Fibroblast of skin of scalp (primary cell): ENCODE measurements at places on chromosomes 16 and 17.

- DNase-seq, result peak; percentile 45
These were observed 295.4 kb upstream of the AXIN2 start for GRCh38 chr17:65856865-65857264.

- DNase-seq, result no peak
These were observed 381 bp upstream of the HSD11B2 start for GRCh38 chr16:67430504-67430976.

- no peak for DNase-seq
These were observed 21.7 kb upstream of the VWA3A start for GRCh38 chr16:22070361-22071330.

GRCh38 chr17:47301161-47301560, 22.6 kb upstream of the EFCAB13 start:
- no peak for DNase-seq

DNA sequence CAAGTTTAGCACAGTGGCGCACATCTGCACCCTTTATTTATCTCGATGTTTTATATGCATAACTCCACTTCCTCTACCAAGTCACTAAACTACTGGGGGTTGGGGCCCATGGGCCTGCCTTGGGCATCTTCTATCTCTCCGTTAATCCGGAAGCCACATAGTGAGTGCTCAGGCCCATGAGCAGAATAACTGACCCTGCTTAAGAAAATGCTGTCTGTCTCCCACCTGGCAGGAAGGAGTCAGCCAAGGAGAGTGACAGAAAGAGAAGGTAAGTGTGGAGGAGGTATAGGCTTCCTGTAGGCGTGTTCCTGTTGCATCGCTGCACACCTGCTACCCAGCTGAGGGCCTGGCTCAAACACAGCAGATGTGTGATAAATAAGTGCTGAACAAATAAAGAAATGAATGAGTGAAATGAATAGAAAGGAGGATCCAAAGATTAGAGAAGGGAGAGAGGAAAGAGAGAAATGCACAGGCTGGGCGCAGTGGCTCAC, 320.1 kb downstream of the SLC39A11 start:
- DNase-seq, result no peak

- DNase-seq, result peak; percentile 88
These were observed 29.9 kb upstream of the ARL4D start for GRCh38 chr17:43368740-43369506.

- no peak for DNase-seq
These were observed 18.9 kb downstream of the MSI2 start for GRCh38 chr17:57275071-57275764.

GRCh38 chr16:23505671-23506605, 4.4 kb downstream of the GGA2 start:
- no peak for DNase-seq

DNA sequence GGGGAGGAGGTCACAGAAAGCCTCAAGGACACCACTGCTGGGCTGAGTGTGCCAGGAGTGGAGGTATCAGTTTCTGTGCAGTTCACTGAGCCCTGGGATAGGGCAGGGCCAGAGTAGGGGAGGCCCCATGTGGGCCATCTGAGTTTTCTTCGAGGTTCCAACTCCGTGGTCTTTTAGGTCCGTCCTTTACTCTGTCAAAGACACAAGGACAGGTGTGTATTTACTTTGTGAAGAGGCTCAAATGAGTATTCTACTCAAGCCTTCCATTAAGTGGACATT, 59.5 kb downstream of the USP22 start:
- DNase-seq, result no peak

- peak; percentile 70 for DNase-seq
These were observed 74.6 kb downstream of the CMC2 start for GRCh38 chr16:80931801-80932707.

DNA sequence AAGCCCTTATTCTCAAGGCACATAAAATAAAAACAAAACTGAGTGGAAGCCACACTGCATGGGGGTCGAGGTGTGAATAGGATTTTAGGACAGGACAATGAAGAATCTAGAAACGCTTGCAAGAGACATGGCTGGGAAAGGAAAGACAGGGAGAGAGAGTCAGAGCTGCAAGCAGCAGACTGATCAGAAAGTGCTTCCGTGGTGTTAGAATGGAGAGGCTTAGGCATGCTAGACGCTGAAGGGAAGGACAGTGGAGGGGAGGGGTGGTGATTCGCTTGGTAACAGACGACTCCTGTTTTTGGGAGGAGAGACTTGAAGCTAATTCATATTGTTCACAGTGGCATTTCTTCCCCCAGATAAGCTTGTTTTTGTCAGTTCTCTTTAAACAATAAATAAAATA, 173.5 kb downstream of the AIPL1 start:
- no peak for DNase-seq

DNA sequence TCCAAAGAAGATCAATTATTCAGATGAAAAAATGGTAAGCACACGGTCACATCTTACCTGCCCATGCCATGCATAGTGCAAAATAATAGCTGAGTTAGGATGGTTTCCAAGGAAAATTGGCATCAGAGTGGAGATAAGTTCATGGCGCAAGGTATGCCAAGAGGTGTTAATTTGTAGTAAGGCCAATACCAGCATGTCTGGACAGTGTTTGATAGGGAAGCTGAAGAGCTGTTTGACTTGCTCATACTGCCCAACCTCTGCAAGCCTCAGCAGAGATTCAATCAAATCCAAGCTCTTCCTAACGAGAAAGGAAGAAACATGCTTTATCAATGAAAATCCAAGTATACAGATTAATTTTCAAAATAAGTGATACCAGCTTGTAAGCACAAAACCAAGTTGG, 51.0 kb downstream of the CNOT1 start:
- DNase-seq, result no peak

GRCh38 chr16:87580855-87581261, 21.4 kb upstream of the JPH3 start:
- peak; percentile 91 for DNase-seq

GRCh38 chr17:77636835-77637817, 321.4 kb upstream of the TNRC6C start:
- DNase-seq, result no peak

DNA sequence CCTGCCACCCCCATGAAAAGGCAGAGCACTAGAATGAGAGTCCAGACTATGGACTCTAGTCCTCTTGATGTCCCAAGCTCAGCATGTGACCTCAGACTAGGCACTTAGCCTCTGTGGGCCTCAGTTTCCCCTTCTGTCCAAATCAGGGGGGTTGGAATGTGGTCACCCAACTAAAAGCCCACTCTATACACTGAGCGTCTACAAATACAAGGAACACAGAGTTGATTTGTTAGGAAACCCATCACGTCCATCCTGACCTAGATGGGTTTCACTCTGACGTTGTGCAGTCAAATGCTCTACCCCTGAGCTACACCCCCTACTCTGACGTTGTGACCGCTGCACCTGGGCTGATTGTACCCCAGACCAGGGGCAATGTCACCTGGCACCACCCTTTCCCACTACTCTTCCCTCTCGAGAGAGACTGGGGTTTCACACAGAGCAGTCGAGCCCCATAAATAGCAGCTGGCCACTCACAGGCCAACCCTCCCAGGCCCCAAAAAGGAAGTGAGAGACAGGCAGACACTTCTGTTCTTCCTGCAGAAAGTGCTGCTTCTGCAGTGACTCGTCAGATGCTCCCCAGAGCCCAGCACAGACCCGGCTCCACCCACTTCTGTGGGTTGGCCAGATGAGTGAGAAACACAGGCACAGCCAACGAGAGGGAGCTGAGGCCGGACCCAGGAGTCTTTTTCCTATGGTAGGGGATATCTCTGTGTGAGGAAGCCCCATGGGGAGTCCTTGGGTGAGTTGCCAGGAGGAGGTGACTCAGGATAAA, 16.1 kb upstream of the TNFRSF13B start:
- DNase-seq, result peak; percentile 94

GRCh38 chr16:2037647-2038381, 9.8 kb downstream of the NTHL1 start:
- peak; percentile 85 for DNase-seq

- no peak for DNase-seq
These were observed 3.4 kb upstream of the C1QTNF8 start for GRCh38 chr16:1099189-1100083.

GRCh38 chr16:49889725-49890397, 33.9 kb upstream of the ZNF423 start:
- DNase-seq, result peak; percentile 32

DNA sequence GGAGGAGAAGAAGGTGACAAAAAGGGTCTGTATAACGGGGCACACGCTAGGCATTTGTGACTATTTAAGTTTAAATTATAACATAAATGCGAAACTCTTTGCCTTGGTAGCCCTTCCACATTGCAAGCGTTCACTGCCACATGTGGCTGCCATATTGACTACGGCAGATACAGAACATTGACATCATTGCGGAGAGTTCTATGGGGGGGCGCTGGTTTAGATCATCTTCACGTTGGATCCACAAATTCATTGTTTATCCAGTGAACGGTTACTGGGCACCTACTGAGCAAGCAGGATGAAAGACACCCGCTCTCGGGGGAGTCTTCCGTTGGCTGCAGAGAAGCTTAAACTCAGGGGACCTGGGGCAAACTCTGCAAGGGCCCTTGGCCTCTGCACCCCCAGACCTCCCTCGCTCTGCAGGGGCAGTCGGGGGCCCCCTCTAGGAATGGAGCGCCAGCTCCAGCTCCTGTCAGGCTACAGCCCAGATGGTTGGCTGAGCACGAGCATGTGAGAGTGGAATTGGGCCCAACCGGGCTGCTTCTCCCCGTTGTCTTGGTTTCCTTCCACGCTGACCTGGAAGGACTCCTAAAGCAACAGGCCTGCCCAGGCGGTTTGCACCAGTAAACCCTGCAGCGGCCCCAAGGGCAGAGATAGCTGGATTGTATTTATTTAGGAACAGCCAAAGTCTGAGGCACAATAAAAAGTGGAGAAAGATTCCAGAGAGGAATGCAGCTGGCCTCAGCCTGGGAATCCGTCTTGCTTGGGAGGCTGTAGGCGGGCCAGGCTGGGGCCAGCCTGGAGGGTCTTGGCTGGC, 172.2 kb downstream of the SEC14L1 start:
- DNase-seq, result peak; percentile 93

DNA sequence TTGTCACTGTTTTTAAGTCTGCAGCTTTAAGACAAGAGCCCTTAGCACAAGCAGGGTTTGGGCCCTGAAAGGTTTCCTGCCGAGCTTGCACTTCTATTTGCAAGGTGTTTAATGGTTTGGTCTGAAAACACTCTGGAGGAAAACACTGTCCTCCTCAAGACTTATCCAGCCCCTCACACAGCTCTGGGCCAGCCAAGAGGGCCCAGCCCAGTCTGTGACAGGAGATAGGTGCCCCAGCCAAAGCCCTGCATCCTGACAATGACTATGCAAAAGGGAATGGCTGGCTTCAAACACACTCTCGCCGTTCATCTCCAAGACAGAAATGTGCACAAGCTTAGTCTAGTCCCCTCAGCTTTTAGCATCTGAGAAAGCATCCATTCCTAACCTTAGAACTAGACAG, 26.9 kb downstream of the MPG start:
- no peak for DNase-seq

DNA sequence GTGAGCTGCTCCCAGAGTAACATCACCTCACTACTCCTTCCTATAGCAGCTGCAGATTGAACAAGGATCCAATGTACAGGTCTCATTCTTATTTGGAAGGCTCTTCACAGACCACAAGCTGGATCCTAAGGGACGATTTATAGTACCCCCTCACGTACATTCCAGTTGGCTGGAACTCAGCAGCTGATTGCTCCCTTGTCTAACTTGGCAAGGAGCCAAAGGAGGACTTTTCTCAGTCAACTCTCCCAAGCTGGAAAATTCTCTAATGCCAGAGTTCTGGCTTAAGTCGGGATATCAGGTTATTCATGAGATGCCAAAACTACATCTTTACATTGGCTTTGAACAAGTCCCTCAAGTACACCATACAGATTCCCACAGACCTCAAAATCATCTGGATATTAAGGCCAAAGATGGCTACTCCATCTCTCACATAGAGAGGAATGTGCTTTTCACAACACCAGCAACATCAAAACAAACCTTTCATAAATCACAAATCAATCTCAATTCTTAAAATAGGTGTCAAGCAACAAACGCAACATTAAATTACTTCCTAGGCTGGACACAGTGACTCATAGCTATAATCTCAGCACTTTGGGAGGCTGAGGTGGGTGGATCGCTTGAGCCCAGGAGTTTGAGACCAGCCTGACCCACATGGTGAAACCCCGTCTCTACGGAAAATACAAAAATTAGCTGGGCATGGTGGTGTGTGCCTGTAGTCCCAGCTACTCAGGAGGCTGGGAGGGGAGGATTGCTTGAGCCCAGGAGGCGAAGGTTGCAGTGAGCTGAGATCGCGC, 39.3 kb downstream of the SMG6 start:
- peak; percentile 50 for DNase-seq

DNA sequence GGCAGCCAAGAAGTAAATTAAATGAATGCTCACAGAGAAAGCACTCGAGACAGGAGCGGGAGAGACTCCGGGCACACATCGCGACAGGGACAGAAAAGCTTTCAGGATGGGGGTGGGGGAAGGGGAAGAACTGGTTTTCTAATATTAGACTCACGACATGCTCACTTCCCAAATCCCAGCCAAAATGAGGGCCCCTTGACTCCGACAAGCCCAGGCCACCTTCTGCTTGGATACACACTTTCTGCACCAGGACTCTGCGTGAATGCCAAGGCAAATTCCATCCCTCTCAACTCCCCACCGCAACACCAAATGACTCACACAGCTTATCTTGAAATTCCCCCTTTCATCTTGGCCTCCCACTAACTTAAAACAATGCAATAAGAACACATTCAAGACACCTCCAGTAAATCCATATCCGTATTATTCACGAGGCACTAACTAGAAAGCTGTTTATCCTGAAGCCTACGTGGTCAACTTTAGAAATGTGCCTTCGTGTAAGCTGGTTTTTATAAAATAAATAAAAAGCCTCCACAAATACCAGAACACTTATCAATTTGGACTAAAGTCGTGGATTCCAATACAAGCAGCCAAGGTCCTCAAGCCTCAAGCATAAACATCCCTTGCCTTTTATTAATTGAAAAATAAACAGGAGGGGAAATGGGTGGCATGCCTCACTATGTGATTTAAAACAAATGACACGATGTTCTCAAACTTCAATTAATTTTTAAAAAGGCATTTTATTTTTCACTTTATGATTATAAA, 46.1 kb downstream of the NXN start:
- peak; percentile 87 for DNase-seq

- DNase-seq, result peak; percentile 37
These were observed 27.9 kb upstream of the C16orf95 start for GRCh38 chr16:87344931-87345631.

- DNase-seq, result no peak
These were observed 16.6 kb downstream of the KRT9 start for GRCh38 chr17:41555105-41555887.

DNA sequence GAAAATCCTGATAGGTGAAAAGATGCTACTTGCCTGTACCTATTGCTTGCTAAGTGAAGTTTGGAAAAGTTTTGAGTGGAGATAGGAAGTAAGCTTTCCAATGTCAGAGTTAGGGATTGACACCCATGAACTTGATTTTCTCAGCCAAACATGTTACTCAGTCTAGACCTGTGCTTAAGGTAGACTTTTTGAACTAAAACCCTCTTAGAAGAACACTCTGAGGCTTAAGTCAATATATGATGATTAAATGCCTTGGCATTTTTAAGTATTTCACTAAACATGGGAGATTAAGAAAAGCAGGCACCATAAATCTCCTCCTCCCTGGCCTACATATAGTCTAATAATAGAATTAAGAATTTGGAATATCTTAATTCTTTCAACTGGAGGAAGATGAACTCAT, 785.6 kb upstream of the SOX9 start:
- DNase-seq, result no peak
